ENCODE measurements at places on chromosomes 5 and 9. TPM values are rescaled to one million over a fixed set of nuclear protein-coding genes. Genes with fewer than 3 reads are reported as not detected.

Gene ALDH7A1
- 186 TPM for polyA plus RNA-seq

- DNase-seq, result no peak
Observed at GRCh38 chr5:15719784-15720183, 219.8 kb downstream of the FBXL7 start.

DNA sequence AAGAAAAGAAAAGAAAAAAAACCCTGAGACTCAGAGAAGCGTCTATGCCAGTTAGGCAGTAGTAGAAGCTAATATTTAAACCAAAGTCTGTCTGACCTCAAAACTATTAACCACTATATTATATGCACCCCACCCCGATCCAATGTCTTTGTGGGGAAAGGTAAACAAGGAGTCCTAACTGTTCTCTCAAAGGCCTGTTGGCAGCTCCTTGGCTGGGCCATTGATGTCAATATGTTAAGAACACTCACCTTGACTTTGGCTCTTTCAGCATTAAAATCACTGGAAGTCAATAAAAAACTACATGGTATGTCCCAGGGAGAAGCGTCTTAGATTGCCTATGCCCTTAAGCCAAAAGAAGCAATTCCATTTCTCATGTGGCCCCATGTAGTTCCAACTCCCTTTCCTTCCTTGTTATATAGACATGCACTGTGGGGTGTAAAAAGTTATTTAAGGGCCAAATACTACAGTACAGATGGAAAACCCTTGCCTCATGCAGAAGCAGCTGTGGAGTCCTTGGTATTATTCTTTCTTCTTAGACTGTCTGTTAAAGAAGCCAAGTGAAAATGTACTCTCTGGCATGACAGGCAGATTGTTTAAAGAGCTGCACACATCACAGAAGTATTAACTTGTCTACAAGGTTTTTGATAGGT lies 308.6 kb upstream of the RPS23 start:
- DNase-seq, result no peak

Gene DIRAS2
- polyA plus RNA-seq, result 6.2 TPM

DNA sequence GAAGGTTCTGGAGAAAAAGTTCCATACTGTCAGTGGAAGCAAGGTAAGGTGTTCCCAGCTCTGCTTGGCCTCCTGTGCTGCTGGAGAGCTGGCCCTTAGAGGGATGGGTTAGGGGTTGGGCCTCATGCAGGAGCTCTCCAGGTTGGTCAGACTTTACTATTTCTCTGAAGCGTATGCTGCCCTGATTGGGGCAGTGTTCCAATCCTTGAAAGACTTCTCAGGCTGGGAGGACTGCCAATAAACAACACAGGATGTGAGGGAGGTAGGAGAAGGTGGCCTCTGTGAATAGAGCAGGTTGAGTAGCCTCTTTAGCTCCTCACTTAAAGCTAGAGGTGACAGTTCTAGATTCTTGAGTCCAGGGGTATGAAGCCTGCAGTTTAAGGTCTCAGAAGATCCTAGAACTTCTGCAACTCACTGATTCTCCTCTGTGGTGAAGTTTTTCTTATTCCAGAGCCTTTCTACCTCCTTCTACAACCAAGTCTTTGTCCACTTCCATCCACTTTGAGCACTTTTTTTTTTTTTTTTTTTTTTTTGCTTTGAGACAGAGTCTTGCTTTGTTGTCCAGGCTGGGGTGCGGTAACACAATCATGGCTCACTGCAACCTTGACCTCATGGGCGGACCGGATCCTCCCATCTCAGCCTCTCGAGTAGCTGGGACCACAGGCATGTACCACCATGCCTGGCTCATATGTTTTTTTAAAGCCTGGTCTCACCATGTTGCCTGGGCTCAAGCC lies 3.0 kb downstream of the HNRNPAB start:
- no peak for DNase-seq

Gene TSLP
- polyA plus RNA-seq, result 0.42 TPM

DNA sequence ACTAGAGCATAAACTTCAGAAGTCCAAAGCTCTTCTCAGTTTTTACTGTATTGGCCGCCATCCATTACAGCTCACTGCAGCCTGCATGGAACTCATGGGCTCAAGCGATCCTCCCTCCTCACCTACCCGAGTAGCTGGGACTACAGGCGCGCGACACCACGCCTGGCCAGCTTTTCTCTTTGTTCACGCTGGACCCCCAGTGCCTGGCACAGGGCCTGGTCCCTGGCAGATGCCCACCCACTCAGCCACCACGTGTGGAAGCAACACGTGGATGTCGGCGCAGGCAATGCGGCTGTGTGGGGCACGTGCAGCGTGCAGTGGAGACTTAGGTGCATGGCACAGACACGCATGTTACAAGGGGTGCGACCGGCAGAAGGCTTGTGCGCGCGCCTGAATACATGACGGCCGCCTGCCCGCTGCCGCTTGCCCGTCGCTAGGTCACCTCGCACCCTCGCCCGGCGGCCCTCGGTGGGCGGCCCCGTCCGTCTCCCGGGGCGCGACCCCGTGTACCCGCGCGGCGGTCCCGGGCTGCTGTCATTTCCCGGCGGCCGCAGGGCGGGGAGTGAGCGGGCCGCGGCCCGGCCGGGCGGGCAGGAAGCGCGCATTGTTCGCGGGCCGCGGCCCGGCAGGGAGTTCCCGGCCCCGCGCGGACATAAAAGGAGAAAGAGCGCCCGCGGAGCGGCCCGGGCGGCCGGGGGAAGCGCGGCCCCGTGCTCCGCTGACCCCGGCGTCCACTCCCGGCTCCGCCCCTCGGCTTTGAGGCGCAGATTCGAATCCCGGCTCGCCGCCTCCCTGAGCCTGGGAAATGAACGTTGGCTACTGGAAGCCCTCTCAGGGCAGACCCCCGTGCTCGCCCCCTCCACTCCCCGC lies 24.1 kb upstream of the PTGS1 start:
- no peak for DNase-seq

DNA sequence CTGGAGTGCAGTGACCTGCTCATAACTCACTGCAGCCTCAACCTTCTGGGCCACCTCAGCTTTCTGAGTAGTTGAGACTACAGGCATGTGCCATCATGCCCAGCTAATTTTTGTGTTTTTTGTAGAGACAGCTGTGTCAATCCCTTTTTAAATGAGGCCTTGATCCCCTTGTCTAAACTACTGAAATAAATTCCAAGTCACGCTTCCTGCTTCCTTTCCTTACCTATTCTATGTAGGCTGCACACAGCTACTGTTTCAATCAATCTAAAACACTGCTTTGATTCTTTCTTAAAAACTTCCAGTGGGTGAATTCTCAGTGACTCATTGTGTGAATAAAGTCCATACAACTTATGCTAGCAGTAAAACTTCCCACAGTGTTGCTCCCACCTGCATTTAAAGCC lies 2.9 kb upstream of the C7 start:
- no peak for DNase-seq

Gene RNF208
- polyA plus RNA-seq, result 5.2 TPM

DNA sequence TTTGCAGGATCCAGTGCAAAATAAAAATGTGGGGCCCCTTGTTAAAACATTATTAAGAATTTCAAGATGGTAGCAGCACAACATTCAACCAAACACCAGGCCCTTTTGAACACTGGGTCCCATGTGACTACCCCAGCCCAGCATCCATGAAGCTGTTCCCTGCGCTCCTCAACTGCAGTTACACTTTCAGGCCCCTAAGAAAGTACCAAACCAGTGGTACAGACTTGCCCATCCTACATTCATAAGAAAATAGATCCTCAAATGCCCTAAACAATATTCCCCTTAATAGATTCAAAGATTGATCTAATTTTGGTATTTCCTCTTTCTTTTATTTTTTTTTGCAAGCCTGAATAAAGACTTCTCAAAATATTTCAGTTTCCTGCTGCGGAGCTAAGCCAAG lies 201.7 kb downstream of the EFNA5 start:
- no peak for DNase-seq

DNA sequence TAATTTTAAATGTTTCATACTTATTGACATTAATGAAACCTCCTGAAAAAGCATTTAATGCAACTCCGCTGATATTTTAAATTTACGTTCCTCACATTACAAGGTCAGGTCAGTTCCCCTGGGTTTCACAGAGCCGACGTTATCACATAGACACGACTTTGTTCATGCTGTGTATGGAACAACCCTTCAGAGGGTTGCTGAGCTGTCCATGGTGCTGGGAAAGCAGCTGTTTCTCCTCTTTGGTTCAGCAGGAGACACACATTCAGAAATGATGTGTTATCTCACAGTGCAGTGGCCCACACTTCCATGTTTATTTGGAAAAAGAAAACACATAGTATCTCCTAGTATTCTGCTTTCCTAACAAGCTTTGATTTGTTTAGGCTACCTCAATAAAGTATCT lies 53.5 kb downstream of the PPP2R2B start:
- DNase-seq, result peak; percentile 27

DNA sequence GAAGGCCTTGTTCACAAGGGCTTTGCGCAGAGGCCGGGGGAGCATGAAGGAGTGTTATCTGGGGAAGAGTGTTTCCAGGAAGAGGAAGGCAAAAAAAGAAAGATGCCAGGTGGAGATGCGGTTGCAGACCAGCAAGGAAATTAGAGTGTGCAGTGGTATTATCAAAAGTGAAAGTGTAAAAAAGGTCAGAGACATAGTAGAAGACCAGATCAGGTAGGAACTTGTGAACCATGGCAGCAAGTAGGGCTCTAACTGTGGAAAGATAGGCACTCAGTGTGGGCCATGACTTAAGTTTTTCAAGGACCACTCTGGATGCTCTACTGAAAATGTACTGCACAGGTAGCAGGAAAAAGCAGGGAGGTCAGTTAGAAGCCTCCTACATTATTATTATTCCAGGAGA lies 90.1 kb upstream of the SPOCK1 start:
- no peak for DNase-seq

Gene SERF1A
- polyA plus RNA-seq, result 10.9 TPM

GRCh38 chr9:124661271-124661670 lies 109.8 kb downstream of the NR6A1 start:
- no peak for DNase-seq

Gene SH3GL2
- 5.4 TPM for polyA plus RNA-seq

Gene SMIM33
- polyA plus RNA-seq, result not detected

Gene NOXA1
- 4.9 TPM for polyA plus RNA-seq

Gene STING1
- 24.4 TPM for polyA plus RNA-seq

Gene RFX3
- polyA plus RNA-seq, result 18.0 TPM

Gene CTSV
- polyA plus RNA-seq, result 30.5 TPM

- DNase-seq, result no peak
Observed at GRCh38 chr5:87266914-87267573, 639 bp upstream of the RASA1 start.

Gene FCN2
- polyA plus RNA-seq, result 0.47 TPM

GRCh38 chr9:127867356-127868277 lies 9.9 kb downstream of the AK1 start:
- DNase-seq, result no peak

- no peak for DNase-seq
Observed at GRCh38 chr9:136621019-136621733, 41.5 kb upstream of the EGFL7 start.

- DNase-seq, result no peak
Observed at GRCh38 chr9:101460965-101461364, 25.4 kb upstream of the ALDOB start.

DNA sequence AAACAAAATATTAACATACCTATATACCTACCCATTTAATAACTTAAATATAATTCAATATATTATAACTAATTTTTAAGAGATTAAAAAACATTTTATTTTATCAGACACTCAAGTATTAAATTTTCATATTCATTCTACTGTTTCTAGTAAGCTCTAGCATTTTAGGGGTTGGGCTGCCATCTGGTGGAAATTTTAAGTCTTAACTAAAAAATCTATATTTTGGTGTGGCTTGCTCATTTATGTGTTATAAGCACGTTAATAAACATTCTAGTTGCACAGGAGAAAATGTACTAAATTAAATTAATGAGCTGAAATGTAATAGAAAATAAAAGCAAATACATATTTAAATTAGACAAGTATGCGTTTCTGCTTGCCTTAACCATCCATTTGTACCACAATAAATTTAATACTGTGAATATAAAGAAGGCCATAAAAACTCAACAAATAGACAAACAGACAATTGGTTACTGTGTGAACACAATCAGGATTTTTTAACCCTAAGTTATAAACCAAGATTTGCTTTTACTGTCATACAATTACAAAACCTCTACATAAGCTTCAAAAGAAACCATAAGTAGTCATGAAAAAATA lies 1728.3 kb upstream of the CDH9 start:
- no peak for DNase-seq

GRCh38 chr9:8917956-8918739 lies 1118.6 kb upstream of the DMAC1 start:
- no peak for DNase-seq

Gene PLPP7
- 2.5 TPM for polyA plus RNA-seq

DNA sequence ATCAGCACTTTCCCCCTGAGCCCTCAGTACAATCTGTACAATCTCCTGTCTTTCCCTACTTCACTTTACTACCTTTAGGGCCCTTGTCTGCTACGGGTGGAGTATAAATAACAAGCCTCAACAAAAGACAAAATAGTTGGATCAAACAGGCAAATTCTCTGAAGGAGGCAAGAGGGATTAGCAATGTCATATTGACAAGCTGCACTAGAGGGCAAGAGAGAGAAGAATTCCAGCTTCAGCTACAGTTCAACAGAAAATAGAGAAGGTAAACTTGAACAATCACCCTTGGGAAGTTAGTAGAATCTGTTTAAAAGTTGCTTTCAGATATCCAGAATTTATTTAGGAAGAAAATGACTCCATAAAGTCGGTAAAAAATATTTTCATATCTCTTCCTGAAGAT lies 68.4 kb upstream of the IZUMO3 start:
- DNase-seq, result no peak

Gene ELAVL2
- polyA plus RNA-seq, result 4.4 TPM

GRCh38 chr9:108166519-108166918 lies 677.0 kb upstream of the KLF4 start:
- DNase-seq, result no peak

DNA sequence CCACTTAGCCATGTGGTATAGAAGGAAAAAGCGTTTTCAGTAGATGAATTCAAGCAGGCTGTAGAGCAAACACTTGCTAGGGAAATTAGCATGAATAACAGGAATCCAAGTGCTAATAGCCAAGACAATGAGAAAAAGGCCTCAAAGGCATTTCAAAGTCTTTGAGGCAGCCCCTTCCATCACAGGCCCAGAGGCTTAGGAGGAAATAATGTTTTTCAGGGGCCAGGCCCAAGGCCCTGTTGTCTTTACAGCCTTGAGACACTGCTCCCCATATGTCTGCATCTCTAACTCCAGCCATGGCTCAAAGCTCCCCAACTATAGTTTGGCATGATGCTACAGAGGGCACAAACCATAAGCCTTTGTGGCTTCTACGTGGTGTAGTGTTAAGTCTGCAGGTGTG lies 563.5 kb downstream of the TAF11L14 start:
- DNase-seq, result no peak

DNA sequence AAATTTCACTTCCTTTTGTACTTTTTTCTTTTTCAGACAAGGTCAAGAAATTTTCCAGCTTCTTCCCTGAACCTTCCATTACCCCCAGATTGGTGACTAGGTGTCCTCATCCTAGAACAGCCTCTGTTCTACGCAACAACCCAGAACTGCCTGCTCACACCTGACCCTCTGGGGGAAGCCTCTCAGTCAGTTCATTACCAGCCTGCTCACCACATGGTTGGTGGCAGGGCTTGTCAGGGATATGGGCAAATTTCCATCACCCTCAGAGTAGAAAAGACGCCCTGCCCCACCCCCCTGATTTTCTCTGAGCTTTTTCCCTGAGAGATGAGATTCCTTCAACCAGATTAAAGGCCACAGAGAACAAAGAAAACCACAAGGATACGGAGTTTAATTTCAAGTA lies 5.3 kb upstream of the CFAP95 start:
- DNase-seq, result no peak

Measured in right renal cortex interstitium (tissue), 3 donors.